ENCODE measurements at places on chromosomes 3 and 15.

DNA sequence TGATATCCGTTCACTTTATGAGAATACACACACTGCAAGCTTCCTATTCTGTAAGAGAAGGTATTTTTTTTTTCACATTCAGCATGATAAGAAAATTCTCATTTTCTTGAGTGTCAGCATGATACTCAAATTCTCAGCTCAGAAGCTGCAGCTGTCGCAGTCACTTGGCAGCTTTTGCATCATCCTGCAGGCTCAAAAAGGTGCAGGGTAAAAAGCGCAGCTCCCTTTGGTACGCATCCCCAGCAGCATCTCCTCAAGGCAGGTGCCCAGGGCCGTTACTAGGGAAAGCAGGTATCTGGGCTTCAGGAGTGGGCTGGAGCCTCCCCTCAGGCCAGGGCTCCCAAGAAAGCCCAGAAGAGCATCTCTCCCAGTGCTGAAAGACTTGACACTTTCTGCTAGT is 22.3 kb downstream of the LNP1 start:
- DNase-seq = no peak

GRCh38 chr15:92634671-92635201 is 20.8 kb downstream of the FAM174B start:
- DNase-seq = no peak

GRCh38 chr3:142787719-142788118 is 63.9 kb downstream of the TRPC1 start:
- DNase-seq = no peak

DNA sequence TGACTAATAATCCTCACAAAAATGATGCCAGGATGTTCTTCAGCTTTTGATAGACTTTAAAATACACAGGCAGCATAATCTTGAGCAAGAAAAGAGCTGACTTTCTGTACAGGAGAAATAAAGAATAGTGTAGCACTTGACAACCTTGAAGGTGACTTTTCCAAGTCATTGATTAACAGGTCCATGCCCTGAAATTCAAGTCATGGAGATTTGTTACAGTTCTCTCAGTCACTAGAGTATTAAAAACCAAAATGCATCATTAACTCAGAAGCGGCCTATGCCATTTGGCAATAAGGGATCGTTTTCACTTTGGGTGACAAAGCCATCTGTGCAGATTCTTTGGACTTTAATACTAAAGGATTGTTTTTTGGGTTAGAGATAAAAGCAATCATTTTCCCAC is 692.7 kb upstream of the SGO1 start:
- no peak for DNase-seq

- DNase-seq = no peak
These were observed 18.9 kb downstream of the SV2B start for GRCh38 chr15:91118817-91119590.

- no peak for DNase-seq
These were observed 521.8 kb upstream of the CNTN3 start for GRCh38 chr3:75136100-75136897.

DNA sequence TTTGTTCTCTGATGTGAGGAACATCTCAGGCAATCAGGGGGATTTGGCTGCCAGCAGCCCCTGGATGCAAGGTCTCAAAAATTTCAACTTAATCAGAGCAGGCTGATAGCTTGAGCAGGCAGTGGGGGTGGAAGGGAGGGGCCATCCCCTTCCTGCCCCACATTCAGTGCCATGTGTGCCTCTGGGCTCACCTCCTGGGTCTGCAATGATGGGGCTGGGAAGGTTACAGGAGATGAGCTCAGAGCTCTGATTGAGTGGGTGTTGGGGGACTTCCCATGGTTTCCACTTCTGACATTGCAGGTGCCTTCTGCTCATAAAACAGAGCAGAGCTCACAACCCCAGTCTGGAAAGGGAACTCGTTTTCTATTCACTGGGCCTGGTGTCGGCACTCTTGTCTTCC is 37.0 kb downstream of the PARP16 start:
- no peak for DNase-seq

- DNase-seq = no peak
These were observed 2.2 kb upstream of the FAM240A start for GRCh38 chr3:46609944-46610722.

- DNase-seq = no peak
These were observed 595.2 kb upstream of the TBL1XR1 start for GRCh38 chr3:177792311-177793030.

DNA sequence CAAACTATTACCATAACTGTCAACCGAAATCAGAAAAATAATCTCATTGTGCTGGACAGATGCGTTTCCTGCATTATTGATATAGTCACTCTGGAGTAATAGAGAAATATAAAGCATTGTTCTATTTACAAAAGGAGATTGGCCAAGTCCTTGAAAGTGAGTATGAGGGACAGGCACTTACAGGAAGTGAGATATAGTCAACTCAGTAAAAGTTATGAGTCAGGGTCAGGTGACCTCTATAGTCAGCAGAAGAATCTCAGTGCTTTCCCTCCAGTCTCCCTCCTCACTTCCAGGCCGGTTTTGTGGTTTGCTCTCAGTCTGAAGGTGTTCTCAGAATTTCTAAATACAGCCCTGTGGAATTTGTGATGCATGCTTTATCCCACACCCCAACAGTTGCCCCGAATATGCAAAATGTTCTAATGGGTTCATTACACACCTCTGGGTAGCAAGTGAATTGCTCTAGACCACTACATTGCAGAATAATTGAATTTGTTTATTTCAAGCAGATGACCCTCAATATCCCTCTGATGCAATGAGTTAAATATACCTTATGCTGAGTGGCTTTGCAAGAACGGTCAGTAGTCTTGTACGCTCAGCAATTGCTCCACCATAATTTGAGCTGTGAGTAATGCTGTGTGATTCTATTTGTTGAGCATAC is 787.7 kb downstream of the MCTP2 start:
- no peak for DNase-seq

GRCh38 chr15:50881121-50882048 is 27.1 kb upstream of the AP4E1 start:
- DNase-seq = no peak

DNA sequence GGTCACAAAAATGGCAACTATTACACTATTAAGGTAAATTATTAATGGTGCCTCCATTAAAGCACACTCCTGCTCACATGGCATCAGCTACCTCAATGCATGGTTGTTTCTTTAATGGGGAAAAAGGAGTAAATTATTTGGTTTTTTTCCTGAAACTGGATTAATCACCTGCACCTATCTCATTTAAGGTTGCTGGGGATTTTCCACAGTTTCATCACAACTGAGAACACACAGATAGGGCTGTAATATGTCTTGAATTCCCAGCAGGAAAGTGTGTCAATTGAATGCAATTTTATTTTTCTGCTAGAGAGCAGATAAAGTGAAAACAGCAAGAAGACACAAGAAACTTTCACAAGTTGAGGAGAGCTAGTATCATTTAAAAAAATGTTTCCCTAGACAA is 36.4 kb downstream of the RFTN1 start:
- DNase-seq = no peak

DNA sequence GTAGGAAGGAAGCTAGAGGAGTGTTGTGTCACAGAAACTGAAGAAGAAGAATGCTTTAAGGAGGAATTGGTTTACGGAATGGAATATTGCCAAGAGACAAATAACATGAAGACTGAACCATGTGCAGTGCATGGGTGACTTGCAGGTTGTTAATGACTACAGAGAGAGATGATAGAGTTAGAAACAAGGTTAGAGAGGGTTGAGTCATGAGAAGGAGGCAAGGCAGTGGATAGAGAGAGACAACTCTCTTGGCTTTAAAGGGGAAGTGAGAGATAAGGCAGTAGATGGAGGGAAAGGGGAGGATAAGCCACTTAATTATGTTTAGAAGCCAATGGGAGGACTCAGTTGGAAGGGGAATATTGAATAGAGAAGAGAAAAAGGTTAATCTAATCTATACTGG is 119.3 kb upstream of the CCNL1 start:
- no peak for DNase-seq

- no peak for DNase-seq
These were observed 186.5 kb upstream of the PEX5L start for GRCh38 chr3:180223268-180223667.

DNA sequence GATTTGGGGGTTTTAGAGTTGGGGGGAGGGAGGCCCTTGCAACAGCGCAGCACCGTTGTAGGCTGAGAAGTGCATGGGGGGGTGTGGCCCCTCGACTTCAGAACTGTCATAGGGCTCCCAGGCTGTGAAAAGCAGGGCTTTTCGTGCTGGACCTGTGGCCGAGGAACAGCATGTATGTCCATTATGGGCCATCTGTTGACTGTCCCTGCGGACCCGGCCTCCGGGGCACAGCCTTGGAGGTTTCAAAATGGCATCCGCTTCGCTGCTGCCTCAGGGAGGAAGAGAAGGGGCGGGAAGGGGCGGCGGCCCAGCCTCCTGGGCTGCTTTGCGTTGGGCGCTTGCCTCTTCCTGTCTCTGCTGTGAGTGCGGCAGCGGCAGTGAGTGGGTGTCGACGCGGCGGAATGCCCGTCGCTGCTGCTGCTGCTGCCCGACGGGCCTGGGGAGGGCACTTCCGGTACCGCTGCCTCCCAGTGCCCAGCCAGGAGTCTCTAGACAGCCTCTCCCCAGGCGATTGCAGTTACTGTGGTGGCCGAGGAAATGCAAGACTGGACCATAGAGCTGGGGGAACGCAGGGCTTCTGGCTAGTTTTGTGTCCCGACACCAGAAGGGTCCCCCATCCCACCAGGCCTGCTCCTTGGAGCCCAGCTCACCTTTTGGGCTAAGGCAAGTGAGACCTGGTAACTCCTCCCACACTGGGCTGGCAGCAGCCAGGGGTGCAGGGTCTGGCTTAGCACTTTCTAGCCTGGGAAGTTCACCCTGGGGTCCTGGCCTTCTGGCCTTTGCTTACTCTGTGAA is 1.9 kb downstream of the GNAI2 start:
- peak; percentile 63 for DNase-seq

DNA sequence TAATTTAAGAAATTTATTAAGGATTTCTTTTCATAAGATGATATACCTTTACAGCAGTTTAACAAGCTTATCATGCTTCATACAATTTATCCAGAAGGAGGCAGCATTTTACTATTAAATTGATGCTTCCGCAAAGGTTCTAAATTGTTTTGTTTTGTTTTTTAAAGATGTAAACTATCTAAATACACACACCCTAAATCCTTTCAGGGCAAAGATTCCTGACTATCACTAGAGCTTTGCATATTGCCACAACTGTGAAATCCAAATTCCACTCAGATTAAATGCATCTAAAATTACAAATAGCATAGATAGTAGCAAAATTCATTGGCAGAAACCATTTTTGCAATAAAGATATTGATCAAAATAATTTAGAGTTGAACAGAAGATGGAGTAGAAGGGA is 44.5 kb upstream of the CCNL1 start:
- DNase-seq = no peak

DNA sequence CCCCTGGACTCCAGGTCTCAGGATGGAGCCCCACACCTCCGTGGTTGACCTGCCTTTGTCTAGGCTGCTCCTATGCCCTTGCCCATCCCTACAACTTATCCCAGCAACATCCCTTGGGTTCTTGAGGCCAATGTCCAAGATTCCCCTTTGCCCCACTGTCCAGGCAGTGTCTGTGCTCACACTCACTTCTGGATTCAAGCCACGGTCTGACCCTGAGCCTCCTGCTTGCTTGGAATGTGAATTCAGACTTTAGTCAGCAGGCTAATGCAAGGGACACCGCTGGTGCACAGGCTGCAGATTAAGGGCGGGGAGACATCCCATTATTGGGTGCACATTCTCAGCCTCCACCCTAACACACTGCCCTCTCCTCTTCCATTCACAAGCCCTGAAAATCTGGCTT is 154.1 kb downstream of the WNT5A start:
- DNase-seq = no peak

GRCh38 chr3:38617586-38617985 is 31.9 kb downstream of the SCN5A start:
- no peak for DNase-seq

DNA sequence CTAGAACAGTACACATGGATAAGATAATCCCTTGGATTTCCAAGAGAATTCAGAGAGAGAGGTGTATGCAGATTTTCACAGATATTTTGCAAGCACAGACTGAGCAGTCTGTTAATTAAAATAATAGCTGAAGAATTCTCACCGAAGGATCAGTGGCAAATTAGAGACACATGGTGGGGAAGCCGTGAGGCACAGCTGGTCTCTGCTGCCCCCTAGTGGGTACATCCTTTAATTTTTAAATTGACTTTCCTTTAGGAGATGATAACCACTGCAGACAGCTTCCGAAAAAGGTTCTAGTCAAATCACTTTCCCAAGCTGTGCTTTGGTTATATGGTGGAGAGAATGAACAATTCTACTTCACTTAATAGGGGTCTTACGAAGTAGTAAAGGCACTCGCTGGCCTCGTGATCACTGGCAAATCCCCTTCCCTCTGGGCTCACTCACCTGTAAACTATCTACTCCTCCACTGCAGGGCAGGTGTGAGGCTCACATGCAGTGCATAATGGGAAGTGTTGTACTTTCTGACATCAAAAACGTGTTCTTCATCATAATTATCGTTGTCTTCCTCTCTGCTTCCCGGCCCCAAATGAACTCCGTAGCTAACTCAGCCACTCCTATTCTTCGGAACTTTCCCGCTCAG is 19.5 kb downstream of the MESD start:
- peak; percentile 64 for DNase-seq

DNA sequence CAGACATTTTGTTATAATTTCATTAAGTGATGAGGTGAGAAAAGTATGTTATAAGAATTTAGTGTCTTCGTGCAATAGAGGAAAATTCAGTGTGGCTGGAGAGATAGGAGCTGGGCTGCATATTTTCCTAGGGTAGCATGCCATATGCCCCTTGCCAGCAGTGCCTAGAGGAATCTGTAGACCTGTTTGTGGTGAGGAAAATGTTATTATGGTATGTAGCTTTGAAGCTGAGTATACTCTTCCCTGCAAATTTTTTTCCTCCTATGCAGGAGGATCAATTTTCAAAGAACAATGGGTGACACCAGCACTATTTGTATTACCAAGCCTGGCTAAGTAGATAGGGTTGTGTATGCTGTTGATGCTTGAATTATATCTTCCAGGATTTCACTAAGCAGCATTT is 200.6 kb downstream of the EDEM1 start:
- no peak for DNase-seq

DNA sequence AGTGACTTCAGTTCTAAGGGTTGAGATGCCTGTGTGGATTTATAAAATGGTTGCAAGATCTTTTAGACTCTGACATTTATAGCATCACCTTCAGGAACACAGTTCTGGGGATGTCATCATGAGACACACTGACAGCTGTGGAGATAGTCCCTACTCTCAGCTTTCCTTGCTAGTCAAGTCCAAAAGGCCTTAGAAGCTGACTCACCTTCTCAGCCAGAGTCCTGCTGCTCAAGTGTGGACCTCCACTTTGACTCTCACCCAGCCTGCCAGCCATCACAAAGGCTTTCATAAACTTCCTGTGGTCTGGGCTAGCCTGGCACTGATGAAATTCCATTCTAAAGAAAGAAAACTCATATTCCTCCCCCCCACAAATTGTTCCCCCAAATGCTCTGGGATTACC is 44.8 kb downstream of the TMEM39A start:
- DNase-seq = no peak

DNA sequence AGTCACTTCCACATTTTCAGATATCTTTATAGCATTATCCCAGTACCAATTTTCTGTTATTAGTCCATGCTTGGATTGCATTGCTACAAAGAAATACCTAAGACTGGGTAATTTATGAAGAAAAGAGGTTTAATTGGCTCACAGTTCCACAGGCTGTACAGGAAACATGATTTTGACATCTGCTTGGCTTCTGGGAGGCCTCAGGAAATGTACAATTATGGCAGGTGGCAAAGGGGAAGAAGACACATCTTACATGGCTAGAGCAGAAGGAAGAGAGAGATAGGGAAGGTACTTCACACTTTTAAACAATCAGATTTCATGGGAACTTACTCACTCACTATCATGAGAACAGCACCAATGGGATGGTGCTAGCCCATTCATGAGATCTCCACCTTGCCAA is 172.3 kb upstream of the GPR149 start:
- no peak for DNase-seq
